Left cardiac atrium (tissue), 4 donors: ENCODE measurements at places on chromosomes 6 and 20. TPM values are rescaled to one million over a fixed set of nuclear protein-coding genes. Genes with fewer than 3 reads are reported as not detected.

DNA sequence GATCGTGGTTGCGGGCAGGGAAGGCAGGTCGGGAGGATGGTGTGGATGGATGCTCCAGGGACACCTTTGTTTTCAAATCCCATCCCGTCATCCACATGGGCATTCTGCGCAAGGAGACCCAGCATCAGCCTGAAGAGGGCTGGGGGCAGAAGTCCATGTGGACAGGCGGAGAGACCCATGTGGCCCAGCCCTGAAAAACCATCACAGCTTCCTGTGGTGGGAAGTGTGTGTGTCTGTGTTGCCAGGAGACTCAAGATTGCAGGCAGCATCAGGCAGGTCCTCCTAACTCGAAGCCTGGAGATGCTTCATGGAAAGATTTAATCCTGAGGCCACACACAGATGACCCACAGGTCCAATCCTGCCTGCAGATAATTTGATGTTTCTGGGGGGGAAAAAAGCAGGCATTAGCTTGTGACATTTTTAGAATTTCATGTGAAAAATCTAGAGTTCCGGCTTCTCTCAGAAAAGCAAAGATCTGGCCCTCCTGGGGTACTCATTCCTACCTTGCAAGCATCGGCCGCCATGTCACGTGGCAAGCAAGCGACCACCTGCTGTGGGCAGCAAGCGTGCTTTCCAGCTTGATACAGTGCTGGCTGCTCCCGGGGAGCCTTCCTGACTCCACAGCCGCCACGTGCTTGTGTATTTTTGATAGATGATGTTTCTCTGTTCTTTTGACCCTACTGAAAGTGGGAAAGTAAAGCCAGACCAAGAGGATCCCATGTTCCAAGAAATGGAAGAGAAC, 25.8 kb downstream of the BCAS4 start:
- DNase-seq = no peak

- DNase-seq = no peak
Measured at GRCh38 chr6:142518126-142518525, 216.3 kb downstream of the ADGRG6 start.

GRCh38 chr6:26025047-26025893, 62.0 kb upstream of the HFE start:
- DNase-seq = no peak

- no peak for DNase-seq
Measured at GRCh38 chr6:108633436-108633835, 72.7 kb downstream of the FOXO3 start.

GRCh38 chr6:43645613-43645964, 753 bp downstream of the RSPH9 start:
- no peak for DNase-seq

GRCh38 chr6:88964509-88964908, 1.1 kb upstream of the RNGTT start:
- no peak for DNase-seq

- DNase-seq = no peak
Measured at GRCh38 chr6:53723331-53723730, 57.8 kb upstream of the KLHL31 start.

DNA sequence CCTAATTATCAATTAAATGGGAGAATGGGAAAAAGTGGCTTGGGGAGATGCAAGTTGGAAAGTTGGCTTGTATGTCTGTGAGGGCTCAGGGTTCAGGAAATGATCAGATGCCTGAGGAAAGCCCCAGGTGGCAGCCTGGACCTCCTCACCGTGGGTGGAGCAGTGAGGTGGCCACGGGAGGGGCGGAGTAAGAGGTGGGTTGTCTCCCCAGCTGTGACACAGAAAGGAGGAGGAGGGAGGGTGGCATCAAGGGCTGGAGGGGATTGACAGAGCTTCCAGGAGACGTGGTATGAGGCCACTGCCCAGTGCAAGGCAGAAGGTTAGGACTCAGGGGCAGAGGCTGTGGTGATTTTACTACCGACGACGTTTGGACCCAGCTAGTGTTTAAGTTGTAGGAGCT, 672.2 kb downstream of the PRKN start:
- DNase-seq = no peak

DNA sequence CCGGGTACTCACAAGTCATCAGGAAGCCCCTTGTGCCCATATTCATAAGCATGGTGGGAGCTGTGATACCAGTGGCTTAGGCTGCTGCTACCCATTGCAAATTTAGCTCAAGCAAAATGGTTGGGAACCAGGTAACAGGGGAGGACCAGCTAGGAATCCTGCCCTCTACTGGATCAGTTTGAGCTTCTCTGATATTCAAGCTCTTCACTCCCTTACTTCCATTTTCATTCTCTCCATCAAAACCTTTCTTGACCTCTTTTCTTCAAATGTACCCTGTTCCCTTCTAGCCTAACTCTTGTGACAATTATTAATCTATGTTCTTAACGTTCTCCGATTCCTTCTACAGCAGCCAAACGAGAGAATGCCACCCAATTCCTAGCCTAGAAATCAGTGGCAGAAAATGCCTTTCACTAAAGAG, 9.7 kb downstream of the NOL7 start:
- no peak for DNase-seq

GRCh38 chr6:71886184-71887005, at the start of gene RIMS1:
Gene RIMS1, plus strand, starts transcription at chr6:71886550. Its CDS starts 474 bp downstream, at chr6:71887024.
- no peak for DNase-seq

DNA sequence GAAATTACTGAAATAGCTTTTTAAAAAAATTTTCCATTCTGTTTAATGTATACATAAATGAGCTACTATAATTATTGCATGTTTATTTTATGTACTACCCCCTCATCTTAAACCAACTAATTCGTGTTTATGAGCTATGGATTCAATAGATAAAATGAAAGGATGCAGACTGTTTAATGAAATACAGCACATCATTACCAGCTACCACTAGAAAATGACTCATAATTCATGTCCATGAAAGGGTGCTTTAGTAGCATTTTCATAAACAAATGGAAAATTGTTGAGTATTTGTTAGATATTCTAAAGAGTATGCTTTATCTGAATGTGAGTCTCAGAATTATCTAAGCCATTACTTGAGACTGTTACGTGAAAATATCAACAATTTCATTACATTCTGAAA, 1590.1 kb downstream of the HACE1 start:
- DNase-seq = no peak

GRCh38 chr6:1383729-1384548, 5.4 kb upstream of the FOXF2 start:
- no peak for DNase-seq

- no peak for DNase-seq
Measured at GRCh38 chr6:38068854-38069590, 249.5 kb downstream of the ZFAND3 start.

DNA sequence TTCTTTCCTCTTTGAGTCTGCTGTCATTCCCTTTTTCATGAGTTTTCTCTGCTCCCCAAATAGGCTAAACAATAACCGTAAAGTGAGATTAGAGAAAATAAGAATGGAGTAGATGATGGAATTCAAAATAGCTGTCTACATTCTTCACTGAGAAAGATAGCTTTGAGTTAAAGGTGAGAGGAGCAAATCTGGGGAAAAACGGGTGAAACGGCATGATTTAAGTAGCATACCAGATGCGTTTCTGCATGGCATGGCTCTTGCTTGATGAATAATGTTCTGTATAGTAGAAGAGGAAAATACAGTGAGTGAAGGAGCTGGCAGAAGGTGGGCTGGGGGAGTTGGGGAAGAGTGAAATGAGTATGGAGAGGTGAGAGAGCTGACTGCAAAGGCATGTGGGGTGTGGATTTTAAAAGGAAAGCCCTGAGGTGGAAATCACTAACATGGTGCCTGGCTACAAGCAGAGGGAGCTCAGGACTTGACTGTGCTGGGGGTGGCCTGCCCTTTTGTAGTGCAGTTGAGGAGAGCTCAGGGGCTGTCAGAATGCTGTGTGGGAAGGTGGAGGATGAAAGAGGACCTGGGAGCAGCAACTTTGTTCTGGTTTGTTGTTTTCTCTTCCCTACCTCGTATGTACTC, 8.8 kb downstream of the BICRAL start:
- no peak for DNase-seq

DNA sequence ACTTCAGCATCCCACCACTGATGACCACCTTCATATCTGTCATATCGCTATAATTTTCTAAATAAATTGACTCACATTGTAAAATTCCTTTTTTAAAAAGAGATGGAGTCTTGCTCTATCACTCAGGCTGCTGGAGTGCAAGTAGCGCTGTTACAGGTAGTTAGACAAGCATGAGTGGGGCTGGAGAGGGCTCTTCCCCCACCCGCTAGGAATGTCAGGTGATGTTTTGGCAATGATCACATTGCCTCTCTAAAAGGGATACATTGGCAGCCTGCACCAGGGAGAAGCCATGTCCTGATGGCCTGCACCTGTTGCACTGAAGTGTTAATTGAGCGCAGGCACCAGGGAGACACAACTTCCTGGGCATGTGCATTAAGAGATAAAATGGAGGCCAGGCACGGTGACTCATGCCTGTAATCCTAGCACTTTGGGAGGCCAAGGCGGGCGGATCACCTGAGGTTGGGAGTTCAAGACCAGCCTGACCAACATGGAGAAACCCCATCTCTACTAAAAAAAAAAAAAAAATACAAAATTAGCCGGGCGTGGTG, 16.9 kb upstream of the SLC22A16 start:
- no peak for DNase-seq

DNA sequence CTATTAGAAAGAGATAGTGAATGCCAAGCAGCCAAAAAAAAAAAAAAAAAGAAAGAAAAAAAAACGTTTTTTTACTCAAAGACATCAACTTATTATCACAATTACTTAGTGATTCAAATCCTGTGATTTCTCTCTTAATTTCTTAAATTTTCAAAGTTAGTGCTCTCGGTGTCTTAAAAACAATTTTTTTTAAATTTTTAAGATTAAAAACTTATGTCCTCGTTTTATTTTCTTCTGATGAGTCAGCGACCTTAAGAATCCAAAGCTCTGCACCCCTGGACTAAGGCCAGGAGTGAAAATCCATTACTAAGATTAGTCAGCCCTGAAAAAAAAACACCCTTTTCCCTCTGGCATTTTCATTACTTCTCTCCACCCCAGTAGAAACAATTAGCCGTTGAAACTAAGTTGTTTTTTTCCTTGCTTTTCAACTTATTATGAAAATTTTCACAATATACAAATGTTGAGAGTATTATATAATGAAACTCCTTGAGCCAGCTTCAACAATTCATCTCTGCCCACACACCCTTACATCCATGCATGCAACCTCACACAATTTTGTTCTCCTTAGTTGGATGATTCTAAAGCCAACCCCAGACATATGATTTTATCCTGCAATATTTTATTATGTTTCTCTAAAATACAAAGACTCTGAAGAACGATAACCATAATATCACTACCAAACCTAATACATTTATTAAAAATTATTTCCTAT, 85.6 kb upstream of the CARMIL1 start:
- peak; percentile 61 for DNase-seq

NOTCH4 gene
- total RNA-seq = 22.4 TPM

OPN5 gene
- not detected for total RNA-seq

RNGTT gene
- total RNA-seq = 10.1 TPM

GMDS gene
- 20.8 TPM for total RNA-seq
